ENCODE measurements at places on chromosomes 6 and 20.

GRCh38 chr20:20482453-20482852 lies 114.5 kb downstream of the INSM1 start:
- no peak for DNase-seq

GRCh38 chr6:135474362-135474761 lies 23.2 kb downstream of the AHI1 start:
- DNase-seq, result no peak

- no peak for DNase-seq
These were observed 2.5 kb downstream of the AKIRIN2 start for GRCh38 chr6:87699576-87699975.

GRCh38 chr6:133170602-133171001 lies 70.6 kb upstream of the EYA4 start:
- DNase-seq, result no peak

- no peak for DNase-seq
These were observed 299.7 kb downstream of the CDKAL1 start for GRCh38 chr6:20833881-20834515.

DNA sequence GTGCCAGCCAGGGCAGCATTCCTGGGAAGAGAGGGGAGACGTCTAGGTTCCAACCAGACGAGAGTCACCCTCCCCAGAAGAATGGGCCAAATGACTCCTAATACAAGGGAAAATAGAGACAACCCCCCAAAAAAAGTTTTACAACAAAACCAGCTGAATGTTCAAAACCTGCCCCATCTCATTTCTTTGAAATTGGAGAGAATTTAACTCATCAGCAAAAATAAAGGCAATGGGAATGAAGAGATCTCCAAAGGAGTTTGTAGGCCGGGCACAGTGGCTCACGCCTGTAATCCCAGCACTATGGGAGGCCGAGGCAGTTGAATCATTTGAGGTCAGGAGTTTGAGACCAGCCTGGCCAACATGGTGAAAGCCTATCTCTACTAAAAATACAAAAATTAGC lies 9.7 kb upstream of the EMILIN3 start:
- no peak for DNase-seq

- no peak for DNase-seq
These were observed 66.5 kb upstream of the TFB1M start for GRCh38 chr6:155380666-155381332.

- no peak for DNase-seq
These were observed 114.3 kb downstream of the GJA1 start for GRCh38 chr6:121549736-121550135.

DNA sequence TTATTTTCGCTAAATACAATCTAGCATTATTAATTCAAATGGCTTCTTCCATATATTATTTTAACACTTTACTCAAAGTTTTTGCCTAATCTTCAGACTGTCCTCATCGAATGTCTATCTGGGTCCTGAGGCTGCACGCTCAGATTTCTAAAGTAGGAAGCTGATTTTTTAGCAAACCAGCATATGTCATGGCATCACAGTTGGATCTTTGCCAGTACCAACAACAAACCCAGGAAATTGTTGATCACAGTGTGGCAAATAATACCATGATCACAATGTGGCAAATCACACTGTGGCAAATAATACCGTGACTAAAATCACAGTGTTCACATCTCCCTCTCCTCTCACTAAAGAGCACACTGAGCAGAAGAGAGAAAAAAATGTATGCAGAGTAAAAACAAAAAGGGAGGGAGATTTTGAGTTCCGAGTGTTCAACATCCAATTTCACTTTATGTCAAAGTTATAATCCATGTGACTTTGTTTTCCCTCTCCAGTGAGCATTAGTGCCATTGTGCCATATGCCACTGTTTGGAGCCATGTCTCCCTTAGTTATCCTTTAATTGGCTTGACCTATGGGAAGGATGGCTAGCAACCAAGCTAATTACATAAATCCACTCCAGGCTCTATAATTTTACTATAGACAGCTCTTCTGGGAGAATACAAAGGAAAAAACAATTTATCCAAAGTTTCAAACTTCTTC lies 1059.6 kb downstream of the HACE1 start:
- DNase-seq, result no peak

DNA sequence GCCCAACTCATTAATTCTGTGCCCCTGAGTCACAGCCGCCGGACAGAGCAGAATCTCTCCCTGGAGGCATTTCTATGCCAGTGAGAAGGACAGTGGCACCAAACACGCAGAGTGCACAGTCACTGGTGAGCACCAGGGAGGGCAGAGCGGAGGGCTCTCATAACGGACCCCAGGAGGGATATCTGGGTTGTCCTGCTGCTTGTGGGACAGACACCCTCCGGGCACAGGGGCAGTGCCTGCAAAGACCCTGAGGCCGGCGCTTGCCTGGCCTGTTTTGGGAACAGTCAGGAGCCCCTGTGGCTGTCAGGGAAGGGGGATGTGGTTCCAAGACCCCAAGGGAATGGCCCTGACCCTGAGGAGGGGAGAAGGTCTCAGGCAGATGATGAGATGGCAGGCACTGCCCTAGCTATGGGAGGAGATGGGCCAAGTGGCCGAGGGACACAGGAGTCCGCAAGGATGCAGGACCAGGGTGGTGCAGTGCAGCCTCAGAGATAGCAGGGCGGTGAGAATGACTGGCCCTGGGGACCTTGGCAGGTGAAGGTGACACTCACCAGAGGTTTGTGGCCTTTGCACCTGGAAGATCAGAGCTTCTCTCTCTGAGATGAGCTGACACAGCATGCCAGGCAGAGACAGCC lies 270.8 kb downstream of the SMOC2 start:
- no peak for DNase-seq

- no peak for DNase-seq
These were observed 7.1 kb downstream of the GJA1 start for GRCh38 chr6:121442576-121442975.

GRCh38 chr20:33653900-33654596 lies 8.1 kb upstream of the C20orf144 start:
- DNase-seq, result no peak

- DNase-seq, result peak; percentile 90
These were observed at the start of gene SLCO4A1 for GRCh38 chr20:62642051-62642665. TSS of gene SLCO4A1 (plus strand) at chr20:62642503. CDS start at chr20:62656455, 13,952 bp downstream.

- DNase-seq, result no peak
These were observed 181.6 kb downstream of the CDH26 start for GRCh38 chr20:60139663-60140446.

DNA sequence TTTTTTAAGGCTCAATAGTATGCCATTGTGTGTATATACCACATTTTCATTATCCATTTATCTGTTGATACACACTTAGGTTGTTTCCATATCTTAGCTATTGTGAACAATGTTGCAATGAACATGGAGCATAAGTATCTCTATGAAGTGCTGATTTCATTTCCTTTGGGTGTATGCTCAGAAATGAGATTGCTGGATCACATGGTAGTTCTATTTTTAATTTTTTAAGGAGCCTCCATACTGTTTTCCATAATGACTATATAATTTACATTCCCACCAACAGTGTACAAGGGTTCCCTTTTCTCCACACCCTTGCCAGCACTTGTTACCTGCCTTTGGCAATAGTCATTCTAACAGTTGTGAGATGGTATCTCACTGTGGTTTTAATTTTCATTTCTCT lies 15.1 kb upstream of the HLA-DOA start:
- no peak for DNase-seq

- no peak for DNase-seq
These were observed 97.8 kb downstream of the JARID2 start for GRCh38 chr6:15343490-15344191.

GRCh38 chr20:25987073-25987927 lies 290.6 kb upstream of the ZNF337 start:
- DNase-seq, result peak; percentile 60

DNA sequence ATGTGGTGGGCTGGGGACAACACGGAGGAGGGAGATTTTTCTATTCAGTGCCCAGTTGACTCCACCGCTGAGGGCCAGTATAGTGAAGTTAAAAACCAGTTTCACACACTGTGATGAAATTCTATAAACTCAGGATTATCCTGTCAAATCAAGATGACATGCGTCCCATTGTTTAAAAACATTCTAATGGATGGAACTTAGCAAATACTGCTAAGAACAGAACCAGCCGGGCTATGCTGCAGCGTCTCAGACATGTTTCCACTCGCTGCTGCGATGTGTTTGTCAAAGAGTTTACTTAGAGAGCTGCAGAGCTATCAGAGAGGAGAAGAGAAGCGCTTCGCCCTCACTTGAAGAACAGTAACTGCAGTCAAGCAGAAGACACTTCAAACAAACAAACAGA lies 212.6 kb upstream of the FOXQ1 start:
- no peak for DNase-seq

DNA sequence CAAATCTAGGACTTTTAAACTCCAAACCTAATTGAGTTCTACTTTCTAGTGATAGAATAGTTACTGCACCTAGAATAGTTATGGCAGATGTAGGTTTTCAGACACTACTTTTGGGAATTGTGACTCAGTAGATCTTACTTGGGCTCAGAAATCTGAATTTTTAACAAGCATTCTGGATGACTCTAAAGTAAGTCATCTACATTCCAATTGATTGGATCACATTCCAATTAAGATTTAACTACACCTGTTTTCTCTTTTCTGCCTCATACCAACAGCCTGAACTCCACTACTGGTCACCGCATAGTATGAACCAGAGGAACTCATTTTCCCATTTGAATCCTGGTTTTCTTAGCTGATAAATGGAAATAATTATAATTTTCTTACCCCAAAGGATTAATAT lies 49.5 kb upstream of the TFAP2D start:
- DNase-seq, result no peak

GRCh38 chr6:118935331-118935668 lies 341 bp upstream of the MCM9 start:
- DNase-seq, result no peak

DNA sequence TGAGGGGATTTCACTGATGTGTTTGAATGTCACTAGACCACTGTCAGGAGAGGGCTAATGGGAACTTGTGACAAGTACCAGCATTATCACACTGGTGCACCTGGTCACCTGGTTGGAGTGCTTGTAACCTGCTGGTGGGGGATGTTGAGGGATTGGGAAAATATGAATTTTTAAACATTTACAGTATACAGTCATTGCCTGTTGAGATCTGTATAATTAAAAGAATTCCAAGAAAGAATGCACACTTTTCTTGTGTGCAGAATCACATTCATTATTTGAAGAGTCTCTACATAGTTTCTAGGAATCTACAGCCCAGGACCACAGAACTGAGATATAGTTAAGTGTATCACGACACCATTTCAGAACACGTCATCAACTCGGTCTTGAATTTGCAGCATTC lies 118.4 kb downstream of the AIG1 start:
- DNase-seq, result no peak

GRCh38 chr6:43081043-43081442 lies 4.9 kb downstream of the PTK7 start:
- DNase-seq, result no peak

GRCh38 chr6:169990095-169991030 lies 238.9 kb downstream of the ERMARD start:
- peak; percentile 66 for DNase-seq

DNA sequence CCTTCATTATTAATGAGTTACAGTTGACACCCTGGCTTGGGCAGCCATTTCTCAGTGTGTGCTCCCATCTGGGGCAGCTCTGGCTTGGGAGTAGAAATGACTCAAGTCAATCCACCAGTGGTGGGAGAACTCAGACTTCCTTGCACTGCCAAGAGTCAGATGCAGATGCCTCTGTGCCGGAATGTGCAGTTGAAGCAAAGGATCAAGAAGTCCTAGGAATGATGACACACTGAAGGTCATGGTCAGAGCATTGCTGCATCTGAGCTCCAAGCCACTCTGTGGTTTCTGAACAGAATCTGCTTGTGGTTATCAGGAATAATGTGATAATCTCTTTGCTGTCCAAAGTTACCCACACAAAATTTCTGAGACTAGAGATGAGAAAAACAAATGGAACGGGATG lies 19.5 kb upstream of the PAX1 start:
- no peak for DNase-seq

DNA sequence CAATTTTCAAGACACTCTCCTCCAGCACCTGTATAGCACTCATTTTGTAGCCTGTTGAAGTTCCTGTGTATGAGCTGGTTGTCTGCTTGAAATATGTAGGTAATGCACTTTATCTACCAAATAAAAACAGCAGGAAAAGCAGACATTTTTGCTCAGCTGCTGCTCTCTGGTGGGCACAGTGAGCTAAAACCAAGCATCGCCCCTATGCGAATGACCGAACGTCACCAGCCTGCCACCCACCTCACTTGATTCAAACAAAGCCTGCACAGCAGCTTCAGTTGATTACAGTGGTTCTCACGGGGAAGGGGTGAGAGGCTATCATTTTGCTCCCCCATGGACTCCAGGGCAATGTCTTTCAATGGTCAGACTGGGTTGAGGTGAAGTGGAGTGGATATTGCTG lies 185.7 kb downstream of the SASH1 start:
- DNase-seq, result no peak

GRCh38 chr6:161755080-161755479 lies 481.2 kb upstream of the AGPAT4 start:
- DNase-seq, result no peak

- DNase-seq, result no peak
These were observed 64.0 kb upstream of the ADGRF4 start for GRCh38 chr6:47634210-47635047.

GRCh38 chr20:32445539-32446273 lies 87.6 kb downstream of the ASXL1 start:
- DNase-seq, result no peak

DNA sequence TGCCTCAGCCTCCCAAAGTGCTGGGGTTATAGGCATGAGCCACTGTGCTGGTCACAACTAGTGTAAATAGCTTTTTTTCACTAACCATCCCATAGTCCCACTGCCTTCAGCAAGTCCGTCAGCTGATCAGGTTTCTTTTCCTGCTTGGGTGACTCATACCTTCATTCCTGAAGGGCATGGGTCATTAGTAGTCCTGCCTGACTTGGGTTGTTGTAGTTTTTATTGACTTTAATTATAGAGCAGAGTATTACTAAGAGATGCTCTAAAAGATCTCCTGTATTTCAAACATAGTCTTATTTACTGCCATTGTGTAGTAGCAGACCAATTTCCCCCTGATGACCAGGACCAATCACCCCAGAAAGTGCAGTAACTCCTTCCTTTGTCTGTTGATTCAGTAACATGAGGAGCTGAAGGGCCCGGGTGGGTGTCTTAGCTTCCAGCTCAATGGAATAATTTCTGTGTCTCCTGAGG lies 25.8 kb downstream of the HLA-C start:
- DNase-seq, result no peak

- no peak for DNase-seq
These were observed 29.9 kb downstream of the PHACTR2 start for GRCh38 chr6:143707697-143708096.

- DNase-seq, result no peak
These were observed at the start of gene FOXS1 for GRCh38 chr20:31845300-31845863. TSS of gene FOXS1 (minus strand) at chr20:31845604. CDS start at chr20:31845542, 62 bp downstream.

- peak; percentile 34 for DNase-seq
These were observed 7.2 kb downstream of the PRDM13 start for GRCh38 chr6:99613705-99614429.

GRCh38 chr6:111614833-111615582 lies 9.3 kb upstream of the TRAF3IP2 start:
- DNase-seq, result no peak

All from activated naive CD8-positive, alpha-beta T cell treated with anti-CD3 and anti-CD28 coated beads, Interleukin-2, amount 50 U/mL, for 24 hours (primary cell).